ENCODE measurements at places on chromosomes 3 and 15. TPM values are rescaled to one million over a fixed set of nuclear protein-coding genes. Genes with fewer than 3 reads are reported as not detected.

SERPINI1 gene
- total RNA-seq: 7.3 TPM

CKMT1B gene
- 11.3 TPM for total RNA-seq

TPRG1 gene
- 12.8 TPM for total RNA-seq

PLOD2 gene
- total RNA-seq: 41.9 TPM

SH2D7 gene
- total RNA-seq: not detected

MCTP2 gene
- 38.8 TPM for total RNA-seq

GTF2E1 gene
- 21.5 TPM for total RNA-seq

DNA sequence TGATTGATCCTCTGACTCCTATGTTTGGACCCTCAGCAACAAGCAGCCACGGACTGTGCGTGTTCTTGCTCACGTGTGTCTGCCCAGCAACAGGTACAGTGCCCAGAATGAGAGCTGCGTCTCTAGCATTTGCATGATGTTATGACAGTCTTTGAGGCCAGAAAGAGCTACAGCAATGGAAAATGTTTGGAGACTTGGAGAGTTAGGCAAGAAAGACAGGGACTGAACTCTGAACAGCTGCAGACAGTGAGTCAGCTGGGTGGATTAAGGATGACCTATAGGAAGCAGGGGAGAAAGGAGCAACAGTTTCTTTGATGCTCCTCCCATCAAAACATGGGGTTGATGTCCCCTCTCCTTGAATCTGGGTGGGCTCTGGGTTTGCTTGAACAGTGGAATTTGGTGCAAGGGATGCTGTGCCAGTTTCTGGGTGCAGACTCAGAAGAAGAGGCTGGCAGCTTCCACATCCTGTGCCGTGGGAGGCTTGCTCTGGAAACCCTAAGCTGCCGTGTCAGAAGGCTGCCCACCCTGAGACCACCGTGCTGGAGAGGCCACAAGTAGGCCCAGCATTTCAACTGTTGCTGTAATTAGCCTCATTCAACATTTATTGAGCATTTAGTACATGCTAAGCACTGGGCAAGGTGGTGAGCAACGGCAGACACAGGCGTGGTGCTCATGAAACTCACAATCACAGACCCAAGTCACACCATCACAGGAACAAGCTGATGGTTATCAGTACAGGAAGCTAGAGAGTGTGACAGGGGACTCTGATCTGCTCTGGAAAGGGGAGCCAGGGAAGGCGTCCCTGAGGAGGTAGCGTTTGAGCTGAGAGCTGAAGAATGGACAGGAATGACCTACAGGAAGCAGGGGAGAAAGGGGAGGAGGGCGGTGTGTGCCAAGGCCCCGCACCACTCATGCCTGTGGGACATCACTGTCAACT lies 21.7 kb downstream of the CCR9 start:
- DNase-seq: no peak

GRCh38 chr3:57128826-57129667 lies 36.1 kb downstream of the IL17RD start:
- DNase-seq: no peak

DNA sequence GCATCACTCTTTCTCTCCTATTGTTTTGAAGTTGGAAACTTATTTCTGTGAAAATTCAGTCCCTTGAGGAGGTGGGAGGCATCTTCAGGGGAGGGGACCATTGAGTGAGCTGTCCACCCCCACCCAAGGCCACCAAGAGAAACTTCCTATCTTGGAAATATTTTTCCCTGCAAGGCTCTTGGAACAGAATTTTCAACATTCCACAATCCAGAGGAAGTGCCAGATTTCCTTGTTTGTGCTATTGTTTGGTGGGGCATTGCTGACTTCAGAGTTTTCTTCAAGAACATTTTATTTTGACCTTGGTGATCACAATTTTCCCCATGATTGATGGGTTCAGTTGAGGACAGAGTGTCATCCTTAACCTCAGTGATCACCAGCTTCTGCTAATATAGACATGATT lies 12.0 kb downstream of the DNASE1L3 start:
- DNase-seq: no peak

DNA sequence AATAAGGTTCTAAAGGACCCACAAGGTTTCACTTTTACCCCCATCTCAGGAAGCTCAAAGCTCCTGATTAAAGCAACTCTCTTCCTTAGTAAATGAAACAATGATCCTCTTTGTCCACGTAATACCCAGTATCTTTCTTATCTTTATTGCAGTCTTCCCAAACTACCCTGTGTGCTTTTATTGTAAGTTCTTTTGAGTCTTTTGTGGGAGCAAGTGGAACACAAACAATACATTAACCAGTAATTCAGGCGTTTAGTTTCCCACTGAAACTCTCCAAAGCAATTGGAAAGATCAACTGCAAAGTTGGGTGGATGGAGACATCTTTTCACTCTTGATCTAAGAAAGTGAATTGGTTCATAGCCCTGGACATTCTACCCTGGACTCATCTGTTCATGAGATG lies 240.0 kb downstream of the ZNF621 start:
- no peak for DNase-seq

DNA sequence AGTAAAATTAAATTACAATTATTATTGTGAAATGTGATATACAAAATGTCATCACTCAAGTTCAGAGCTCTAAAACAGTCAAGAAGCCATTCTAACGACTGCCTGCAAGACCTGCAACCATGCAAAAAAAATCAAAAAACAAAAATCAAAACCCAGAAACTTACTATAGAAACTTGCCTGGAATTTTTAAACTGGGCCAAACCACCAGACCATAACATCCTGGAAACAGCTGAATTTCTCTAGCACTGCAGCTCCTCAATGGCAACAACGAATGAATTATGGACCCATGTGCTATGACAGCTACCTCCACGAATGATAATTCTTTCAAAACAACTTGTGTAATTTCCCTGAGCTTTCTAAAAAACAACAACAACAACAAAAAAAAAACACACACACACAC lies 130.0 kb upstream of the KCNMB2 start:
- no peak for DNase-seq

DNA sequence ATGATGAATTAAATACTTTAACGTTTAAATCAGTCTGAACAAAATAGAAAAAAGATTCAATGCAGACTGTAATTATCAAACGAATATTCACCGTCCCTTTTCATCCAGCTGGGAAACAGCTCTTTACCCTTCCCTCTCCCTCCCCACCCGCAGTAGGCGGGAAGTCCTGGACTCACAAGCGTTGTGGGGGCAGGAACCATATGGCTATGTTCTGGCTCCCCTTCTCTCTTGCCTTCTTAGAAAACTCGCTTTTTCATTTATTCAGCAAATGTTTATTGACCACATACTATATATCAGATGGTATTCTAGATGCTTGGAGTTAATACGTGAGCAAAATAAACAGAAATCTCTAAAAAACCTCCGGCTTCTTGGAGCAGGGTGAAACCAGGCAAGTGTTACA lies 715 bp upstream of the SCAPER start:
- DNase-seq: no peak

GRCh38 chr3:42750834-42751233 lies 22.2 kb downstream of the CCDC13 start:
- no peak for DNase-seq

- DNase-seq: no peak
These were observed 32.4 kb downstream of the CD200R1L start for GRCh38 chr3:112814266-112814665.

- no peak for DNase-seq
These were observed 8.8 kb downstream of the C3orf22 start for GRCh38 chr3:126549861-126550487.

- no peak for DNase-seq
These were observed 15.1 kb downstream of the MGA start for GRCh38 chr15:41675337-41675736.

GRCh38 chr3:123295901-123296250 lies 94.1 kb downstream of the SEC22A start:
- DNase-seq: no peak
